ENCODE measurements at places on chromosomes 6 and 20.

DNA sequence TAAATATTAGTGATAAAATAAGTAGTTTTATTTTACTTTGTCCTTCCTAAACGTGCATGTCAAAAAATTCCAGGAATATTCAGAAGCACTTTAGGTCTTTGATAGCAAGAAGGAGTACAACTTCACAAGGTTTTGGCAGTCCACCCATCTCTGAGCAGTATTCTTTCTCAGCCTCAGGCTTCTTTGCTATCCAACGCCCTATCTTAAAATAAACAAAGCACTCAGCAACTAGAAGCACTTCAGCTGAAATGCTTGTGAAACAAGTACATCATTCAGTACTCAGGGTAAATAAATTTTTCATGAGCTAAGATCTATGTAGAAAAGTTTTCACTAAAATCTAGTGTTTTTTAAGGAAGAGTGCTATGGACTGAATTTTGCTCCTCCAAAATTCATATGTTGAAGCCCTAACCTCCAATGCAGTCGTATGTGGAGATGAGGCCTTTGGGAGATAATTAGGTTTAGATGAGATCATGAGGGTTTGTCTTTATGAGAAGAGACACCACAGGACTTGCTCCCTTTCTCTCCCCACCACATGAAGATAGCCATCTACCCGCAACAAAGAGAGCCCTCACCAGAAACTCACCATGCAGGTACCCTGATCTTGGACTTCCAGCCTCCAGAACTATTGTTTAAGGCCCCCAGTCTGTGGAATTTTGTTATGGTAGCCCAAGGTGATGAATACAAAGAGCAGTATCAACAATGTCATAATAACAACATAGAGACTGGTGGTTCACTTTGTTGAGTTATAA lies 539.1 kb downstream of the TFAP2A start:
- DNase-seq: no peak

DNA sequence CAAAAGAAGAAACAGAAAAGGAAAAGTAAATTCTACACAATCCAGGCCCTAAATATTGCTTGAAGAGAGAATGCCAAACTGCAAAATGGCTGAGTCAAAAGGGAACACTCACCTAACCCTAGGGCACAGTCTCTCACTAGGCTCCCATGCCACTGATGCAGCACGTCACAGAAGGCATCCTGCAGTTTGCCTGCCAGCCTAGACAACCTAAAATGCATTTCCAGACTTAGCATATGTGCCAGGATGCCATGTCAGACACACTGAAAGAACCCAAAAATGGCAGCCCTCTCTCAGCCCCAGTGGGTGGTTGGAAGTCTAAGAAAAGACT lies 10.6 kb upstream of the SIRPD start:
- no peak for DNase-seq

DNA sequence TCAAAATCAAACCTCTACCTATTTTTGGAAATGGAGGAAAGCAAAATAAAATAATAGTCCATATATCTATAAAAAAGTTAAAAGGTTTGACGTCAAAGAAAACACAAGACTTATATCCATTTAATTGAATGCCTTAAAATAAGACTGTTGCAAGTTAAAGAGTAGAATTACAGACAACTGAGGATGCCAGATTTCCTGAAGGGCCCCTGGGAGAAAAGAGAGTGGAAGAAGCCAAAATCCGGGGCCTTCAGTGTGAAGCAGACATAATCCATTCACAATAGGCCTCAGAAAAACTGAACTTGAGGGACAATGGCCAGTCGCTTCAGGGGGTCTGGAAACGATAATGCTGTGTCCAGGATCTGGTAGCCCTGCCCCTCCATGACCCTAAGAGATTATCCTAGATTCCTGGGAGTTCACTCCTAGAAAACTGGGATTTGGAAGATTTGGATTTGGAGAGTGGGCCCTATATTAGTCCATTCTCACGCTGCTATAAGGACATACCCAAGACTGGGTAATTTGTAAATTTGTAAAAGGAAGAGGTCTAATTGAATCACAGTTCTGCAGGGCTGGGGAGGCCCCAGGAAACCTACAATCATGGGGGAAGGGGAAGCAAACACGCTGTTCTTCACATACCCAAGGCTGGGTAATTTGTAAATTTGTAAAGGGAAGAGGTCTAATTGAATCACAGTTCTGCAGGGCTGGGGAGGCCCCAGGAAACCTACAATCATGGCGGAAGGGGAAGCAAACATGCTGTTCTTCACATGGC lies 94.0 kb upstream of the SLC2A12 start:
- no peak for DNase-seq

GRCh38 chr6:143009851-143010250 lies 50.8 kb upstream of the AIG1 start:
- no peak for DNase-seq

- DNase-seq: no peak
Observed at GRCh38 chr6:17405944-17406245, 12.5 kb downstream of the CAP2 start.

GRCh38 chr6:150806790-150807189 lies 58.7 kb upstream of the MTHFD1L start:
- DNase-seq: no peak

DNA sequence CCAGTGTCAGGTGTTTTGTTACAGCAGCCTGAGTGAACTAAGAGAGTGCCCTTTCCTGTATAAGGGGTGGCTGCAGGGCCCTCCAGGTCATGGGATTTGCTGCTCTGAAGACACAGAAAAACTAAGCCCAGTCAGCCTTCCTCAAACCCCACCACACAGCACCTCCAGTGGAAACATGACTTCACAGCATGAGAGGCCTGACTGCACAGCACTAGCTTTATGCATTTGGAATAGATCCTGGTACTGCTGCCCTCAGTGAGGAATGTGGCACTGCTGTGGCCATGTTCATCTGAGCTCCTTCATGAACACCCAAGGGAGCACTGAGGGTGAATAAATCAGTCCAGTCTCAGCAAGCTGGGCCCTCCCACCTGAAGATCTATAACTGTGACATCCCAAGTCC lies 296.1 kb upstream of the FOXQ1 start:
- DNase-seq: no peak

- DNase-seq: no peak
Observed at GRCh38 chr20:25489221-25489871, 81.9 kb downstream of the GINS1 start.

DNA sequence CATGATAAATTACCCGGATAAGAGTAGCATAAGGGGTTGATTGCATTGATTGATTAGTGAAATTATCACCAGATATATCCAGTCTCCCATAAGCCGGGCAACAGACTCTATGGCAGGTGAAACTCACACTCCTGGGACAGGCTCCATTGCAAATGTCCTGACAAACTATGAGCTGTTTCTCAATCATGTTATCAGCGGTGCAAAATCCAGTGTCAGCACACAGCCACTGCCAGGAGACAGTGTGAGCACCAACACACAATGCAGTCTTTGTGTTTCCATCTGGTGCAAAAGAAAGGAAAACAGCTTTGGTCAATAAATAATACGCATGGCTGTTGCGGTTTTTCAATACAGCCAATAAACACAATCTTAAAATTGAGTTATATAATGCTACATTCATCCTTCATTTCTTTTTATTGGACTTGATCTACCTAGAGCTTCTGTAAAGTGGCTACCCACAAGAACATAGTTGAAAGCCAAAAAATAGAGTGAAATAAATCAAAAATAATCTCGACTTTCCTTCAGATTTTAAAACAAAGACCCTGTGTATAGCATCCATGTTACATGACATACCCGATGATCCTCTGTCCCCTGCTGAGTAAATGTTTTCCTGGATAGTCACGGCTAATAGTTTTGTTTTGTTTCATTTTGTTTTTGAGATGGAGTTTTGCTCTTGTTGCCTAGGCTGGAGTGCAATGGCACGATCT lies 64.3 kb upstream of the AFDN start:
- DNase-seq: no peak

- no peak for DNase-seq
Observed at GRCh38 chr6:139256087-139256486, 35.7 kb downstream of the TXLNB start.

- DNase-seq: no peak
Observed at GRCh38 chr20:58625585-58625984, 25.5 kb upstream of the STX16 start.

DNA sequence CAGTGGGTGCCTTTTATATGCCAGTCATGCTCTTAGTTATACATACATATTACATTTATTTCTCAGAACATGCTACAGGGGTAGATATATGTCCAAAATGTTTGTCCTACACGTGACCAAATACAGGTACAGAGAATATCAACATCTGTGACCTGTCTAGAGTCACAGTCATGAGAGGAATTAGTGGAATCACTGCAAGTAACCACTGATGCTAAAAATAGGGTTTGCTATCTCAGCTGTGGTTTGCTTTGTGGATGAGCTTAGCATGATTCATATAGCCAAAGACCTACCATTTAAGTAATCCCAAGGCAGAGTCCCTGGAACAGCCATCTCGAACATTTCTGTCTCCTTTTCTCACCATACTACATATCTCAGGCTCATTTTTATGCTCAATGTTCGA lies 32.3 kb downstream of the GSTA3 start:
- DNase-seq: no peak

GRCh38 chr6:23879816-23880215 lies 246.2 kb upstream of the NRSN1 start:
- DNase-seq: no peak

- no peak for DNase-seq
Observed at GRCh38 chr6:46437671-46438221, 53.5 kb downstream of the RCAN2 start.

GRCh38 chr6:46918806-46919205 lies 2.9 kb downstream of the ADGRF5 start:
- DNase-seq: no peak

GRCh38 chr6:137867685-137868509 lies 838 bp downstream of the TNFAIP3 start:
- no peak for DNase-seq

- DNase-seq: no peak
Observed at GRCh38 chr6:128632131-128632530, 111.7 kb upstream of the PTPRK start.

GRCh38 chr20:31652917-31653396 lies 15.2 kb downstream of the COX4I2 start:
- DNase-seq: peak; percentile 80

DNA sequence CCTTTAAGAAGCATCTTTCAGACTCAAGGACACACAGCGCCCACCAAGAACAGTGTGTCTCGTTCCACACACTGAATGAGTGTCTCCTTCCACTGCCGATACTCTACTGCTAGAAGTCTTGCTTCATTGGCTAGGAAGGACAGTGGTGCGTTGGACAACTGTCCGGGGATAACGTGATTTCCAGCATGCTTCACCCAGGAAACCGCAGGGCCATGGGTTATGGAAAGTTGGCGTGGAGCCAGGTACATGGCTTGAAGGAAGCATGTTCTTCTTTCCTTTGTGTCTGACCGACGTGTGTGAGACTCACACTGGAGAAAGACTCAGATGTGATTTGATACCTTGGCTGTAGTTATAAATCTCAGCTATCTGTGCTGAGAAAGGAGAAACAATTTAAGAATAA lies 73.2 kb downstream of the SMOC2 start:
- DNase-seq: no peak

- no peak for DNase-seq
Observed at GRCh38 chr20:56610098-56610497, 19.0 kb upstream of the TFAP2C start.

- peak; percentile 61 for DNase-seq
Observed at GRCh38 chr6:44222486-44223318, 693 bp upstream of the SLC29A1 start.

- DNase-seq: no peak
Observed at GRCh38 chr6:111707773-111708172, 102.1 kb upstream of the TRAF3IP2 start.

DNA sequence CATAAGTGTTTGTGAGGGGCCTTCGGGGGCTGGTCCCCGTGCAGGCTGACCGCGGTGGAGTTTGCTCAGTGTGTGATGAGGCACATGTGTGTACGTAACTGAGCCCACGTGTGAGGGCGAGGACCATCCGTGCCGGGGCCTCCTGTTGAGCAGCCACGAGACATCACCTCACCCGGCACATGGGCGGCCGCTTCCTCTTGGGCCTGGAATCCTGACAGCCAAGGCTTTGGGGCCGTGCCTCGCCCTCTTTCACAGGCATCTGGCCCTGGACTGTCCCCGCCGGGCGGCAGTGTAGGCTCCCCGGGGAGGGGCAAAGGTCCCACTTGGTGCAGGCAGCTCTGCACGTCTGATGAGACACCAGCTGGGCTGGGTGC lies 202.3 kb downstream of the DLL1 start:
- no peak for DNase-seq

- no peak for DNase-seq
Observed at GRCh38 chr20:50957276-50957675, 1.1 kb downstream of the DPM1 start.

GRCh38 chr6:144619966-144620365 lies 334.8 kb downstream of the UTRN start:
- DNase-seq: no peak

DNA sequence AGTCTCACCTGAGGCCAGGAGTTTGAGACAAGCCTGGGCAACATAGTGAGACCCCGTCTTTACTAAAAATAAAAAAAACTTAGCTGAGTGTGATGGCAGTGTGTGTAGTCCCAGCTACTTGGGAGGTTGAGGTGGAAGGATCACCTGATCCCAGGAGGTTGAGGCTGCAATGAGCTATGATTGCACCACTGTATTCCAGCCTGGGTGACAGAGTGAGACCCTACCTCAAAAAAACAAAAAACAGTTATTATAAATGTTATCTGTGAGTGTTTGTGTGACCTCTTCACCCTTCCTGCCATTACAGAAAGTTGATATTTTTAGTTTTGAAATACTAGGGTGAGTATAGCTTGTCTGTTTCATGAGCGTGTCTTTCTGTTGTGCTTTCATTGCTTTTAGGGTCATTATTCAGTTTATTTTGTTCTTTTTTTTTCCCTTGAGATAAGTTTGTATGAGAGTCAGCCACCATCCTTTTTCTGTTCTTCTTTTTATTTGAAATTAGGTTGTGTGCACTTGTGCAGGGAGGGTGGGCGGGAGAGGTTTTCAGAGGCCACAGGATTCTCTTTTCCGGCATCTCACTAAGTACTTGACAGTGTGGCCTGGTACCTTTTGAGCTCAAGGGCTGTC lies 26.2 kb downstream of the CDYL start:
- DNase-seq: no peak

DNA sequence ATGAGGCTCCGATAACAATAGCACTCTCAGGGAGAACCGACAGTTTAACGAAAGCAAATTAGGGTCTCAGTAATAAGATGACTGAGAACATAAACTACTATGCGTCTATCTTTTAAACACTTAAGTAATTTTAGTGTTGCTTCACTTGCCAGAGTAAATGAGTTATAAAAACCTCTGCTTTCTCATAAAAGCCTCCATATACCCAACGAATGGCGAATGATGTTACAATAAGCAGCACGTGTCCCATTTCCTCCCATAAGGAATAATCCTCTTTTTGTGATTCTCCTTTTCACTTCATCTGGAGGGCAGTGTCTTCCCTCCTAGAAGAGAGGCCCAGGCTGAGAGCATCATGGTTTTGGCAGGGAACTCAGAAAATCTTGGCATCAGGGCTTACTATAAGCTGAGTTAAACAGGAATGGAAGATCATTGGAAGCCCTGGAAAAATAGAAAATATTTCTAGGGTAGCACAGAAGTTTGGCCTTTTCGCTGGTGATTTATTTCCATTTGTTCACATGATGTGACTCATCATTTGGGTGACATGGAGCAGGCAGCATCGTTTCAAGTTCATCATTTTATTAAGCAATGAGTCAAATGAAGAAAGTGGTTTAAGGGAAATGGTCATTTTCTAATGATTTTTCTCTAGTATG lies 255.4 kb downstream of the ATXN1 start:
- no peak for DNase-seq

All from NCI-H1092 treated with DMSO at 0.1 percent for 48 hours (cell line).